ENCODE measurements at places on chromosomes 7 and 10.

DNA sequence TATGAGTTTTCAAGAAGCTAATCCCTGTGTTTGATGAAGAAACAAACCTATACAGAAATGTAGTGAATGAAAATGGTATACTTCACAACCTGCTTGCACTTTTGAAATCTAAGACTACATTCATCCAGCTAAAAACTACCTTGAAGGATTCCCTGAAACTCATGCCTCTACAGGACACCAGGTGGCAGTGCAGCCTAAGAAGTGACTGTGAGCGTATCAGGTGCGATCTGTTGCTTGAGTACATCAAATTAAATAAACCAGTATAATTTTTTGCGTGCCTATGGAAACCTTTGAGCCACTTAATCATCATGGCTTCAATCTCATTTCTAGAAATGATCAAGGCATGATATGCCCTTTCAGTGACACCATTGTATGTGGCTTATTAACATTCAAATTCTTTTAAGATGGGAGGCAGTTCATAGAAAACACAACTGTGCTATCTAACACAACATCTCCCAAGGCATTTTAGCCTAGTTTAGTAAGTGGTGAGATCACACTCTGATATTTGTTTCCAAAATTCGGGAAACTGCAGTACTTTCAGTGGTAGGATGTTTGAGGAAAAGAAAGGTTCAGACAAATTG, 57.4 kb downstream of the PPP1R17 start:
- peak; percentile 85 for DNase-seq

DNA sequence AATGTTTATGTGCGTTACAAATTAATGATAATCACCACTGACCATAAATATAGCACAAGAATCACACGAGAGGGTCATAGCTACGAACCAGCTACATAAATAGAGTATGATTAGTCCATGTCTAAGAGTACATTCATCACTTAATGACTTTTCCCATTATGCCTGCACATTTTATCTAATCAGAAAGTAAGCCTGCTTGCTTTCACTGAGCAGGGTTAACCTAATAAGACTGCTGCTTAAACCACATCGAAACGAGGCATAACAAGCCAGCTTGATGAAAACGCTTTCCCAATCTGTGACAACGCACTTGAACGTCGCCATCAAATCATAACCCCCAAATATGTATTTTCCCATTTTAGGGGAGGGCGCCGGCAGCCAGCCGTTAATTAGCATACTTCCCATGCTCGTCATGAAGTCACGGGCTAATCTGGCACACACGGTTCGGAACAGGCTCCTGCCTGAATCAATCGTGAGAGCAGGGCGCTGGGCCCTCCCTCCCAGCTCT, 71.5 kb downstream of the EBF3 start:
- DNase-seq, result no peak

DNA sequence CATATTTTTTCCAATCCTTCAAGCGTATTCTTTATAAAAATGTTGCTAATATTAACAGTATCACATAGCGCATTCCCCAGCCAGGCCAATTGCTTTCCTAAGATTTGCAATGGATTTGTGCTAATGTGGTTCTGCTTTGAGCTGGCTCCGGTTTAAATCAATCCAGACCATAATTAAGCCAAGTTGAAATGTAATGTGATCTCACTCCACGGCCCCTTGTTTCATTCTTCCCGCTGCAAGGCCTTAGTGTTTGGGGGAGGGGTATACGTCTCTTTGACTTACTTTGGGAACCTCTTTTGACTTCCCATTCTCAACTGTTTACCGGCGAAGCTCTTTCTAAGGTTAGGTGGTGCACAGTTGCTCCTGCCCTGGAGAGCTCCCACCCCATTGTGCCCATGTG, 86.4 kb downstream of the PRPF18 start:
- no peak for DNase-seq

DNA sequence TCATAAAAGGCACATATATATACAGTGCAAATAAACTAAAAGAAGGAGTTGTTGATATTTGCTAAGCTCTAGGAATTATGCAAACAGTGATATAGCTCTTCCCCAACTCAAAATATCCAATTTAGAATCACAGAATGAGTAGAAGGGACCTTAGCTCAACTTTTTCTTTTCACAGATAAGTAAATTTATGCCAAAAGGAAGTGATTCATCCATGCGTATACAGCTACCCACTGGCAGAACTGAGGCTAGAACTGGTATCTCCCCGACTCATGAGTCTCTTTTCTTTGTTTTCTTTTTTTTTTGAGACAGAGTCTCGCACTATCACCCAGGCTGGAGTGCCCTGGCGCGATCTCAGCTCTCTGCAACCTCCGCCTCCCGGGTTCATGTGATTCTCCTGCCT, 54.2 kb upstream of the SVIL start:
- DNase-seq, result no peak

GRCh38 chr7:68224041-68224741, 1227.6 kb downstream of the TYW1 start:
- DNase-seq, result peak; percentile 33

GRCh38 chr10:86868353-86868752, 89.1 kb downstream of the MMRN2 start:
- DNase-seq, result peak; percentile 19

DNA sequence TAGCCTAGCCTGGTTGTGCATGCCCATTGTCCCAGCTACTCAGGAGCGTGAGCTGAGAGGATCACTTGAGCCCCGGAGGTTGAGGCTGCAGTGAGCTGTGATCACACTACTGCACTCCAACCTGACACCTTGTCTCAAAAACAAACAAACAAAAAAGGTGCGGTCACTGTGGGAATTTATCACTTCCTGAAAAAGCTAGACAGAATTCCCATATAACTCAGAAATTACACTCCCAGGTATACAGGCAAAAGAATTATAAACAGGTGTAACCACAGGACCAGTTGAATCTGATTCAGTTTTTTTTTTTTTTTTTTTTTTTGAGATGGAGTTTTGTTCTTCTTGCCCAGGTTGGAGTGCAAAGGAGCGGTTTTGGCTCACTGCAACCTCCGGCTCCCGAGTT, 3.2 kb upstream of the OGDH start:
- no peak for DNase-seq

GRCh38 chr10:112790030-112790429, 160.0 kb upstream of the TCF7L2 start:
- no peak for DNase-seq

GRCh38 chr7:22551768-22552513, 52.0 kb upstream of the STEAP1B start:
- DNase-seq, result no peak

- no peak for DNase-seq
These were observed 114.0 kb downstream of the BMPER start for GRCh38 chr7:34019301-34019790.

DNA sequence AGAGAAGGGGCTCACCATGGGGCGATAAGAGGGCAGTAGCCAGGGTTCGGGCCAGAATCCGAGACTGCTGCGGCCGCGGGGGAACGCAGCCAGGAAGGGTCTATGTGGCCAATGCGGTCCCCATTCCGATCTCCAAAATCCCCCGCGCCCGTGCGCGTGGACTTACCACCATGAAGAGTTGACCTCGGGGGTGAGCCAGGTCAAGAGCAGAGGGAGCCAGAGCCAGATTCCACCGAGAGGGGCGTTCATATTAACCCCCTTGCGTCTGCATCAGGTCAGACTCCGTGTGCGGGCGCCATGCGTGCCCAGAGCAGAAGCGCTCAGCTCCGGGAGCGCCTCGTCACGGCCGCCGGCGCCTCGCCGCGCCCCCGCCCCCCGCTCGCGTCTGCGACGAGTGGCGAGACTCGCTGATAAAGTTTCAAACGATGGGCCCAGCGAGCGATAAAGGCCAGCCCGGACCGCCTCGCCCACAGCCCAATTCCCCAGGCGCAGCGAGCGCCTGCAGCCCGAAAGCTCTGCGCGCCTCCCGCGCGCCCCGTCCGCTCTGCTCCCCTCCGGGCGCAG, at the start of gene WNT2:
Gene WNT2 (minus strand): TSS at position 318 of the 564 bp plus-strand sequence. CDS start 69 bp downstream, at position 249.
- no peak for DNase-seq

DNA sequence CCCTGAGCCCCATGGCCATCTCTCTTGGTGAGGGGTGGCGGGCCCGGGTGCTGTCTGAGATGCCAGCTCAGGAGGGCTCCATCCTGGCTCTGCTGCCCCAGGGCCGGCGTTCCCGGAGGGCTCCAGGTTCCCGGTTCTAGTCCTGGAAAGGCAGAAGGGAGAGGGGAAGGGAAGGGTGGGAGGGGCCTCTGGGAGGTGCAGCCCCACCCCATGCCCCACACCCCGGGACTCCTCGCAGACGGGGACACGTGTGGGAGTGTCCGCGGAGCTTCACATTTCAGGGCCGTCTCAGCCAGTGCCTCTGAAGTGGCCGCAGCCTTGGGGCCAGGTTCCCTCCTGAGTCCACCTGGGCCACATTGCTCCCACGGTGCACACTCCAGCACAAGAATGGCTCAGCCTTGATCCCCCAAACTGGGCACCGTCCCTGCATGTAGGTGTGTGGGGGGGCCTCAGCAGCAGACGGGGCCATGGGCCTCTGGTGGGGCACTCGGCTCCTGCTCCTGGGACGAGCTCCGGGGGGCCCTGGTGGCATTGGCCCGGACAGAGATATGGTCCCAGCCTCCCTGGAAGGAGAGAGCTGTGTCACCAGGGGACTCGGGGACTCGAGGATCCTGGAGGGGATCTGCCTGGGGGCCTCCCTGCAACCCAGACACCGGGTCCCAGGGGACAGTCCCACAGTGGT, 5.8 kb downstream of the BHLHA15 start:
- DNase-seq, result no peak

- no peak for DNase-seq
These were observed 62.3 kb downstream of the RAMP3 start for GRCh38 chr7:45219801-45220435.

GRCh38 chr10:130459851-130460490, 323.8 kb downstream of the GLRX3 start:
- no peak for DNase-seq

DNA sequence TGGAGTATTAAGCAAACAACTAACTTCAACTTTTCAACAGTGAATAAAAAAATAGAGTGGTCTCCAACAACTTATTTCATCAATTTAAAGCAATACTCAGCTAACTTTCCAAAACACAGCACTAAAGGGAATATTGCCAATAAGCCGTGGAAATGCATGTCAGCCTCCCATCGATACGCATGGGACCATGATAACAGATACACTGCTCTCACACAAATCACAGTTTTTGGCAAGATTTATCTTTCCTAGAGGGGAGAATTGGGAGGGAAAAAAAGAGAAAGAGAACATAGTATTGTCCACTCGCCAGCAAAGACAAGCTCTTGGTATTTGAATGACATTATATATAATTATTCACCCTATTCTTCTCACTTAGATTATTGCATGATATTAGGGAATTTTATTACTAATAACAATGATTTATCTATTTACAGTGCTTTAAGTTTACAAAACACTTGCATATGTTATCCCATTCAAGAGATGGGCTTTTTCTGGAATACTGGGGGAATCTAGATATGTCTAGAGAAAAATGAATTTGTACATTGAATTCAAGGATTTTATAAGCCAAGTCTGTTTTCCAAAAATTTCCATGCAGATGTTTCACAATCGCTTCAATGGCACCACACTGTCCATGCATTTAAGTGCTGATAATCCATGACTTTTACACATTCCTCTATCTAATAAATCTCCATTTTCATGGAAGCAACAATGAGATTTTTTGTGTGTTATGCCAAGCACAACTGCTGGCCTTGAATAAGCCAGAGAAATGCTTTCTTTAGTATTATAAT, 194.0 kb upstream of the MGMT start:
- DNase-seq, result no peak

GRCh38 chr7:41003611-41003940, 699.3 kb downstream of the INHBA start:
- no peak for DNase-seq

DNA sequence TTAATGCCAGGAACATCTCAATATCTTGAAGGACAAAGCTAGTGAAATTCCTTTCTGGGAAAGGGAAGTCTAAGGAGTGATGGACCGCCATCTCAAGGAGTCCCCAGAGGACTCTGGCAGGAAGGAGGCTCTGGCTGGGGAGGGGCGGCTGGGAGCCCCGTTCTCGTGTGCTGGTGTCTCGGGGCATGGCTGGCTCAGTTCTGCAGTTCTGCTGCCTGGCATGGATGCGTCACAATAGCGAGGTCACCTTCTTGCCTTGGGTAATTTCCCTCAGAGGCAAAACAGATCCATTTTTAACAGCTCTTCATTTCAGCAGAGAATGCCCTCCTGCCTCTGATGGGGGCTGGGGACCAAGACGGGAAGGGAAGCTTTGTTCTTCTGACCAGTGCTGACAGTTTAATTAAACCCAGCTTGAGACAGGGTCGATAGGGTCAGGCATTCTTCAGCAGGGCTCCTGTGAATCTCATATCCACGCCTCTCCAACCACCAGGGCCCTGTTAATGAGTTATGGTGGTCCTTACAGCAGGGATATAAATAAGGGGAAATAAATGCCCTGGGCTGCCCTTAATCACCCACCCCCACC, 35.7 kb downstream of the SLIT1 start:
- no peak for DNase-seq

- DNase-seq, result no peak
These were observed 147.1 kb upstream of the GHITM start for GRCh38 chr10:83991986-83992753.

DNA sequence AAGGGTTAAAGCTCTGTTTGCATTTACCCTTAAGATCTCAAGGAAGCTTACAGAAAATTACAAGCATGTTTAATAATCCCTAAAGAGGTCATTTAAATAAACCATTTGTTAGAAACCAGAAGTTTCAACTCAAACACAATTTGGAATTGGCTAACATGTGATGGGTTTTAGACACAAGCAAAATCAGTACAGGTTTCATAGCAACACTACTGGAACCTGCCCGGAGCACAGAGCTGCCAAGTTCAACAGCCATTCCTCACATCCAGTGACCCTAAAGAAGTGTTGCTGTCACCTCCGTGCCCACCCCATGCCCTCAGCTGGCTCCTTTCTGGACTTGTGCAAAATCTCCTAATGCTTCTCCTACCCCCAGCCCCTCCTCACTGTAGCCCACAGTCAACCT, 338.8 kb upstream of the AUTS2 start:
- DNase-seq, result no peak

- no peak for DNase-seq
These were observed 2.3 kb downstream of the MINPP1 start for GRCh38 chr10:87506956-87507355.

GRCh38 chr7:25849500-25850184, 302.4 kb upstream of the NFE2L3 start:
- peak; percentile 69 for DNase-seq

DNA sequence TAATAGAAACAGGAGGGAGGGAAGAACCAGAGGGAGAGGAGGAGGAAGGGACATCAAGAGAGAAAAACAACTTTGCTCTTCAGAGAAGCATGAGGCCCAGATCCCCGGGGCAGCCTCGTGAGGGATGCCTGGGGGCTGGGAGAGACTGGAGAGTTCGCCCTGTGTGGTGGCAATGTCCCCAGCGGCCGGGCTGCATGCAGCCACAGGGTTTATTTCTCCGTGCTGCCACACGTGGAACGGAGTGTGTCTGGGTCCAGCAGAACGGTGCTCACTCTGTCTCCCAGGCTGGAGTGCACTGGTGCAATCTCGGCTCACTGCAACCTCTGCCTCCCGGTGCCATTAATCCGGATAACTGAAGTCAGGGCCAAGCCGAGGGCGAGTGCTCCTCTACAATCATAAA, 257.7 kb downstream of the ACTR3B start:
- no peak for DNase-seq

DNA sequence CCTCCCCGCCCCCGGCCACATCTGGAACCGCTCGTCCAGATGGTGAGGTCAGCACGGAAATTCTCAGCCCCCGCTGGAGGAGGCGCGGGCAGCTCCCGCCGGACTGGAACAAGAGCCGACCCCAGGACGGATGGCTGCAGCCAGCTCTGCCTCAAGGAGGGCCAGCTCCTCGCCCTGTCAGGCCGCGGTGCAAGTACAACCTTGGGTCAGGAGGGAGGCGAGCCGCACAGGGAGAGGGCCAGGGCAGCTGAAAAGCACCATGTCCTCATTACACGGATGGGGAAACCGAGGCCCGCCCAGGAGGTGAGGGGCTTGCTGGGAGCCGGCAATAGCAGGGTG, 3.8 kb upstream of the GRIFIN start:
- DNase-seq, result no peak

Measured in G401 (cell line).